ENCODE measurements at places on chromosomes 1 and 21.

- DNase-seq = no peak
These were observed at the start of gene SLC37A1 for GRCh38 chr21:42513151-42513984. TSS of gene SLC37A1 (plus strand) at chr21:42513852. CDS start at chr21:42518455, 4,603 bp downstream.

DNA sequence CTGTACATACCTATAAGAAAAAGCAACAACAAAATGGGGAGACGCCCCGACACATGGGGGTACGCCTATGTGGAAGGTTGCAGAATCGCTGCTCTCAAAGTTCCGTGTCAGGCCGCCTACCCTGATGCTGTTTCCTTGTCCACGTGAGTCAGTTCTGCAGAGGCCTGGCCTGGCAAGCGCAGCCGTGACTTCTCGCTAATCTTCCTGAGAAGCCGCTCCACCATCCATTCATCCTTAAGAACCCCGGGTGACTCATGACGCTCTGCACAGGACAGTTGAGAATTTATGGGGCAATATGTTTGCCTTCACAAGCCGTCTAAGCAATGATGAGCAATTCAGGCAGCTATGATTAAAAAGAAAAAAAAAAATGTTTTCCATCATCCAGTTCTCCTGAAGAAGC is 122.3 kb upstream of the TMPRSS2 start:
- peak; percentile 92 for DNase-seq

- DNase-seq = no peak
These were observed 105.1 kb downstream of the LRIG2 start for GRCh38 chr1:113178106-113178505.

- DNase-seq = no peak
These were observed 396.6 kb downstream of the BRINP2 start for GRCh38 chr1:177567393-177567792.

GRCh38 chr1:17193222-17194132 is 11.5 kb upstream of the PADI1 start:
- DNase-seq = no peak

- DNase-seq = peak; percentile 56
These were observed 1.3 kb downstream of the DYRK1A start for GRCh38 chr21:37367703-37368540.

DNA sequence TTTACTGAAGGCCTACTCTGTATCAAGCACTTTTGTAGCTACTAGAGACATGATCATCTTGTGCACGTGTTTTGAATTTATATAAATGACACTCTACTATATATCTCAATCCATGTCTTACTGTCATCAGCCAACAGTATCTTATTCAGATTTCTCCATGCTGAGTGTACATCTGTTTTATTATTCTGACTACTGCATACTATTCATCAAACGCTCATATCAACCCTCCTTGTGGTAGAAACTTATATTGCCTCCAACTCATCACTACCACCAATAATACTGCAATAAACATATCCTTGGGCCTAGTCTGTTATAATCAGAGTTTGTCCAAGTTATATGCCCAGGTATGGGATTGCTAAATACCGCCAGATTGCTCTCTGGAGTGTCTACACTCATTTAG is 81.6 kb upstream of the IRF2BP2 start:
- DNase-seq = peak; percentile 26

DNA sequence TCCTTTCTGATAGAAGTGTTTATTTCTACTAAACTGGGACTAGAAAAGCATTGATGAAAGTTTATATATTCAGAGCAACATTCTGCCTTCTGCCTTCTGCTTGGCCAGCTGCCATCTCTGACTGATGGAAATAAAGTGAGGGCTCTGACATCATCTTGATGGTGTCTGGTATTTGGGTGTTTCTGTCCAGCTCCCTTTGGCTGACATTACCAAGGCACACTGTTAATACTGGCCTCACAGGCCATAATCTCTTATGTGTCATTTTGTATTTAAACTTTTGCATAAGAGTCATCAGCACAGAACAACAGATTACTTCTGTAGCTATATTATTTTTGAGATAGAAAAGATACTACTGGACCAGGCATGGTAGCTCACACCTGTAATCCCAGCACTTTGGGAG is 216.9 kb downstream of the RYR2 start:
- DNase-seq = no peak

- no peak for DNase-seq
These were observed 96.1 kb upstream of the PRMT6 start for GRCh38 chr1:106960412-106960811.

DNA sequence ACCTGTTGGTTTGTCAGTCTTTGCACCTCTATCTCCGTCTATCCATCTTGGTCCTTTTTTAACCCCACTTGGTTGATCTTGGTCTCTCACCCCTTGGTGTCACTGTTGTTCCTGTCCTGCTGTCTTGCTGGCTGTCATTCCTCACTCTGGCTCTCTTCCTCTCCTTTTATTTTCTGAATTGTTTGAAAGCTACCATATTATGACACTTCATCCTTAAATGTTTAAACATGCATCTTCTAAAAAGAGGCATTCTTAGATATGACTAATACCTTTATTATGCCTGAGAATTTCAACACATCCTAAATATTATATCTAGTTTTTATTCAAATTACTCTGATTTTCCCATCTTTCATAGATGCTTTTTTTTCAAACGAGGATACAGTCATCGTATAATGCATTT is 37.0 kb downstream of the BACH1 start:
- DNase-seq = peak; percentile 36

DNA sequence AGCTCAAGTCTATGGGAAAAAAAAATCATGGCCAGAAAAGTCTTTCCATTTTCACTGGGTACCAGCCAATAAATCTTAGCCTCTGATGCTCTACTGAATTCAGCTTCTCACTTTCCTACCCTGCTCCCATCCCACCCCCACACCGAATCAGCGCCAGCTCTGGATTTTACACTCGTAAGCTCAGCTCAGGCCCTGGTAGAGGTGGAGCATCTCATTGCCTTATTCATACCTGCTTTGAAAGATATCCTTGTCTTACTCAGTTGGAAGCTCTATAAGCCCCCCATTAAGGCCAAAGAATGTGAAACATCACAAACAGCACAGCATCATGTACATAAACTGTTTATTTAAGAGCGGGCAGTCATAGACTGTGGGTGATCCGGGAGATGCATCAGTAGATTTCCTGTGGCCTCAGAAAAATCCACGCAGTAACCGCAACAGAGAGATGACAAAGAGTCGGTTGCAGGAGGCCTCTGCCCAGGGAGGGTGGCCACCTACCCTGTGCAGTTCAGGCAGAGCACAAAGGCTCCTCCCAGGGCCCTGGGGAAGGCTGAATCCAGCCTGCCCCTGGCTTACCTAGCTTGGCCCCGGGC is 36.4 kb upstream of the ETS2 start:
- DNase-seq = peak; percentile 71

GRCh38 chr1:235207209-235207565 is 46.1 kb upstream of the RBM34 start:
- no peak for DNase-seq

- no peak for DNase-seq
These were observed 13.5 kb downstream of the RNF2 start for GRCh38 chr1:185058876-185059275.

DNA sequence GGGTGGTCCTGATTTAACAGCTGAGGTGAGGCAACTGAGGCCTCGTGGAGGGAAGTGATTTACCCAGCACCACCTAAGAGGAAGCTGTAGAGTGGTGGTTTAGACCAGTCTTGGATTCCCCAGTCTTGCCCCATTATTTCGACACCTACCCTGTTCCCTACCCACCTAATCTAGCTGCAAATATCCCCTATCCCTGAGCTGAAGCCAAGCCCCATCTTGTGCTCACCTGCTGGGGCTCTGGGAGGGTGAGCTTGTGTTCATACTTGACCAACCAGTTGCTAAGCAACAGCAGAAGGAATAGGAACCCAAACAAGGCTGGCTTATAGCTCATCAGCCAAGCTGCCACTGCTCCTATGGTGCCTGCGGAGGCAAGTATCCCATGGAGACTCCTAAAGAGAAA is 2.0 kb downstream of the TEX46 start:
- no peak for DNase-seq

DNA sequence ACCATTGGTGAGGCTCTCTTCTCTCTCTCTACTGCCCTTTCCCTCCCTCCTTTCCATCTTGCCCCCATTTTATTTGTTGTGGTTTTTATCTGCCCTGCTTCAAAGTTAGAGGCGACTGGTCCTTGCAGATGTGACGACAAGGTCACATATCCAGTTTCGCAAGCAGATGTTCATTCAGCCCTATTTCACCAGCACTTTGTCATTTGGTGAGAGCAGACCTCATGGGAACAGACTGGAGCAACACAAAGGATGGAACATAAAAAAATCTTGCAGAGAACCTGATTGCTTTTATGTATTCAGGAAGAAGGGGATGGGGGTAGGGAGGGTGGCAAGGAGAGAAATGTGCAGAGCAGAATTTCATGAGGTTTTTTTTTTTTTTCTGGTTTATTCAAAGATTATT is 84.3 kb downstream of the ELAVL4 start:
- no peak for DNase-seq

- peak; percentile 53 for DNase-seq
These were observed 97.5 kb upstream of the CTTNBP2NL start for GRCh38 chr1:112298558-112298957.

- no peak for DNase-seq
These were observed 19.0 kb downstream of the SDC3 start for GRCh38 chr1:30889511-30889910.

- no peak for DNase-seq
These were observed 189.6 kb downstream of the TGFBR3 start for GRCh38 chr1:91696321-91696720.

DNA sequence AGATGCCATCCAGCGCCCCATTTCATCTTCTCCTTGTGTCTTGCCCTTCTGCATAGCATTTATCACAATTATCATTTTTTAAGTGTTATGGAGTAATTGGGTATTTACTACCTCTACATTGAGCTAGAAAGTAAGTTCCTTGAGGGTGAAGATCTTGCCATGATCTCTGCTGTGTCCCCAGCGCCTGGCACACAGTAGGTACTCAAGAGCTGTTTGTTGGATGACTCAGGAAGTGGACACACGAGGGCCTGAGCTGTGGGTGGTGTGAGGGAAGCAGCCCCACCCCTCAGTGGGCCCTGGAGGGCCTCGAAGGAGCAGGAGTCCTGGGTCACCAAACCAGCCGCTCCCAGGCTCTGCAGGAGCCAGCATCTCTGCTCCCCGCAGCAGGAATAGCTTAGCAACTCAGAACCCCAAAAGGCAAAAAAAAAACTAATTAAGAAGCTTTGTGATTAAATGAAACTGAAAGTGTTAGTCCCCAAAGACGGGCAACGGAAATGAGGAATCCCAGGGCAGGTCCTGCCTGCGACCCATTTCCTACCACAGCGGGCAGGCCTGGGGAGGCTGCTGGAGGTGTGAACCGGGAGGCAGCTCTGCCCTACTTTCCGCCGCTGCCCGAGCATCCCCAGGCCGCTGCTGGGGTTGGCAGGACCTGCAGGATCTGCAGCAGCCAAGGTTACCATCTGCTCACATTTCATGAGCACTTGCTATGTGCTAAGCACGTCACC is 87.7 kb downstream of the LACTBL1 start:
- DNase-seq = no peak

GRCh38 chr21:31974454-31974985 is 101.7 kb downstream of the HUNK start:
- no peak for DNase-seq

DNA sequence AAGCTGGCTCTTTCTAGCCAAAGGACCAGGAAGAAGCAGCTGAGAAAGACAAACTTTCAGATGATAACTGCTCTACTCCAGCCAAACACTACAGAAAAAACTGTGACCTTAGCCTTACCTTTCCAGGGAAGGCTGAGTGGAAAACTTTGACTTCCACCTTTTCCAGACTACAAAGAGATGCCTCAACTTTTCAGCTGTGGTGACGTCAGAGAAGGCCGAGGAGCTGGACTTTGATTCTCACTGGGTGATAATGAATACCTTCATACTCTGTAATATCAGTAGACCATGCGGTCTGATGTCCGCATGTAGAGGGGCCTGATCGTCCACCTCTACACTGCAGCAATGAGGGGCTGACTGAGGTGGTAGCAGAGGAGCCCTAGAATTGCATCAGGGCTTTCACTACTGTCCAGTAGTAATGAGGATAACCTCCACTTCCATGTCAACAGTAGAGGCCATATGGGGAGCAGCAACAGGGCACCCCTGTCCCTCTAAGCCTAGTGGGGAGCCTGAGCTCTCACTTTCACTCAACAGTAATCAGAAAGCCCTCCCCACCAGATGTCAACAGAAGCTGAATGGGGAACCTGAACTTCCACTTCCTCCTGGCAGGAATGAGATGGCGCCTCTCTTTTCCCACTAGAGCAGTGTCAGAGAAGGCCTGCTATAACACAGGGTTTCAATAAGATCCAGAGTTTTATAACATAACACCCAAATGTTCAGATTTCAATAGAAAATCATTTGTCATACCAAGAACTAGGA is 28.4 kb upstream of the PADI1 start:
- DNase-seq = no peak

GRCh38 chr1:21567241-21568005 is 58.2 kb downstream of the ALPL start:
- DNase-seq = no peak

DNA sequence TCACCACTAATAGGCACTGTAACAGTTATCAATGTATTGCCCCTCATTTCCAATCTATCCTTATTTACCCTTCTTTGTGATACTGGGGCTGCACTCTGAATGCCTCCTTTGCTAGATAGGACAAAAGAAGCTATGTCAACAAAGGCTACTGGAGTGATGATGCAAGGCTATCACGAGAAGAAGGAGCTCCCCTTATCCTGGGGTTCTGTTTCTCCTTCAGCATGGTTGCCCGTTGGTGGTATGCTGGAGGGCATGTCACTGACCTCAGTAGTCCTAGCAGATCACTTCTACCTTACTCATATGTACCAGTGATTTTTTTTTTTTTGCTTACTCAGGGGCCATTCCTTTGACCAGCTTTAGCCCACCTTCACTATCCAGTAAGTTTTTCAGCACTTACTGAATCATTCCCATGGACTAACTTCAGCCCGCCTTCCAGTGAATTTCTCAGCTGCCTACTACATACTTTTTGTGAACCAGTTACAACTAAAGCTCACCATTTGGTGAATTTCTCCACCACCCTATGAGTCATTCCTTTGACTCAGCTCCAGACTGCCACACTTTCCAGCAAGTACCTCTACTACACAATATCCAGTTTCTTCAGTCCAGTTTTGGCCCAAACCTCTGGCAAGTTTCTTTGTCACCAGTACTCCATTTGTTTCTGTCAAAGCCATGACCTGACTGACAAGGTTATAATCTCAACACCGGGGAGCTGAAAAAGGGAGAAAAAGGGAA is 944.5 kb downstream of the KCNT2 start:
- DNase-seq = peak; percentile 13

DNA sequence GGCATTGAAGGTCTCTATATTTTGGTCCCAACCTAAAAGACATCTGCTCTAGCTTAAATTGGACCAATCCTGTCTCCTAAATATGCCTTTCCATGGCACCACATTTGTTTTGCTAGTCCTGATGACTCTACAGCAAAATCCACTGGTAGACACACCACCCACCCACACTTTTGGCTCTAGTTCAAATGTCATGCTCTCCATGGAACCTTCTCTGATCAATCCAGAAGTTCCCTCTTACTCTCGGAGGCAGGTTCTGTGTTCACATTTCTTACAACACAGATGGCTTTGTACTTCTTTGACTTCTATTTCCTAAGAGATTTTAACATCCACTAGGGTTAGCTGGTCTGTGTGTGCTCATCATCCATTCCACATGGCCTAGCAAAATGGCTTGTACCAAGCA is 151.3 kb downstream of the APP start:
- DNase-seq = no peak

GRCh38 chr1:94876362-94876761 is 50.5 kb downstream of the CNN3 start:
- DNase-seq = no peak
